NCI-H2107 (cell line): ENCODE measurements at places on chromosomes 7 and 10.

- no peak for DNase-seq
Measured at GRCh38 chr10:22894714-22895113, 33.1 kb upstream of the ARMC3 start.

GRCh38 chr7:87505122-87505521, 29.6 kb upstream of the ABCB4 start:
- DNase-seq: no peak

DNA sequence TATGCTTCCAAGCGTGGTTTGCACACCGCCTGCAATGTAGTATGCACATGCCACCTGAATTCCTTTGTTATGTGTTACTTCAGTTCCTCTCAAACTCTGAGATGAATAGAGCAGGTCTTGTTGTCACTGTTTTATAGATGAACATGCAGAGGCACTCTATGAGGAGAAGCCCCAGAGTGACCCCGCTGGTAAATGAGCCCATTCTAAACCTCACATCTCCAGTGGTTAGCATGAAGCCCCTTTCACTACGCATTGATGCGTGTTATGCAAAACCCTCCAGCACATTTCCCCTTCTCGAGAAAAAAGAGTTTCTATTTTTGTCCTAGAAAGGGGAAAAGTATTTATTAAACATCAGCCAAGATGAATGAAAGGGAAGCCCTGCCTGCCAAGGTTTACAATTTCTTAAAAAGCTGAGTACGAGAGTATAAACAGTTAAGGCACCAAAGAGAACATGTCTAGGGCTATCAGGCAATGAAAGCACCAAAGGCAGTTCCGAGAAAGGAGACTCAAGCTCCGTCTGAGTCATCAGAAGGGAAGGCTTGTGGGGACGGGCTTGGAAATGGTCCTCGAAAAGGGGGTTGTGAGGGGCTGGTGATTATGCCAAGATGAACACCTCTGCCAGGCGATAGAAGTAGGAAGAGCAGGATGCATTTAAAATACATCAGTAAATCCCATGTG, 58.7 kb upstream of the PFKP start:
- DNase-seq: no peak

DNA sequence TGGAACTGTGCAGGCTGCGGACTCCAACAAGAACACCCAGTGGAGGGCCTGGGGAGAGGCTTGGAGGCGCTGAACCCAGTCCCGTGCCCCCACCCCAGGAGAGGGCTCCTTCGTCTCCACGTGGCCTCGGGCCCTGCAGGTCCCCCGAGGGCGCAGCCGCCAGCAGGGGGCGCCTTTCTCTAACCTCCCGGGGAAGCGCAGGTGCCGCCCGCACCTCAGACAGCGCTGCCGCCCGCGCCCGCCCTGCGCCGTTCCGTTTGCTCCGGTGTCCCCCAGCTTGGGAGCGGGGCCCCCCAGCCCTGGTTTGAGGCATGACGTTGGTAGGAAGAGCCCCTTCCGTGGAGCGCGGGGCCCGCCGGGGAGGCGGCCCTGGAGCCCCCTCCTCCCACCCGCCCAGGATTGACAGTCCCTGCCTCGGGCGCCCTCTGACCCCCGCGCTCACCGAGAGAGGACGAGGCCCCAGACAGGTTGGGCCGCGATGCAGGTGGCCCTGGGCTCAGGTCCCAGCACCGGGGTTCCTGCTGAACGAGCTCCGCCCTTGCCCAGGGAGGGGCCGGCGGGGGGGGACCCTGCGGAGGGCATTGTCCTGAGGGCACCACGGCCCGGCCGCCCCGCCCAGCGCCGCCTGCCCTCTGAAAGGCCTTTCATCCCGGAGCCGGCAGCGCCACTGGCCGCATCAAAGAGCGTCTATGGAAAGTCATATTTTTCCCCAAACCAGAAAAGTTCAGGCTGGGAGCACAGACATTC, 42.8 kb downstream of the FOXL3 start:
- DNase-seq: peak; percentile 56

DNA sequence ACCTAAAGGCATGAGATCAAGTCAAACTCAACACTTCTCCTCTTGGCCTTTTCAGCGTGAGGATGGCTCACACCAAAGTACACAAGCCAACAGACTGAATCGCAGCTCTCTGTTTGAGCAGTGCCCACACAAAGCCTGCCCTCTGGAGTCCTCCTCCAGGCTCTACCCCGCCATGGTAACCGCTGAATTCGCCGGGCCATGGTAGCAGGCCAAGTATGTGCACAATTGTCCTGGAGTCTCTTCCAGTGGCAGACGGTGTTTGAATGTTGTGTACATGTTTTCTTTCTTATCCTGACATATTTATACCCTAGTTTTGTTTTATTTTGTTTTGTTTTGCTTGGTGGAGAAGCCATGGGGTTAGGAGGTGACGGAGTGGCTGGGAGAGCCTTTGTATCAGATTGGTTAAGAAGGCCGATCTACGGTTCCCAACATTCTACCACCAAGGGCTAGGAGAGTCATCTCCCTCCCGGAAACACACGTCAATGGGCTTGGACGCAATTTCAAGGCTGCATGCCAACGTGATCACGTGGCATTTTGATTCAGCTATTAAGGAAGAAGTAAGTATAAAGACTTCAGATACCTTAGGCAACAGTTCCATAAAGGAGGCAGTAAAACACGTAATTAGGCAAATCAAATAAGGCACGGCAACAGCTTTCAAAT, 12.1 kb upstream of the SHH start:
- DNase-seq: no peak

- no peak for DNase-seq
Measured at GRCh38 chr7:44693641-44694313, 54.9 kb upstream of the ZMIZ2 start.

- no peak for DNase-seq
Measured at GRCh38 chr7:7512861-7513597, 22.6 kb downstream of the COL28A1 start.

- DNase-seq: no peak
Measured at GRCh38 chr10:93061594-93062513, 1.3 kb downstream of the CYP26C1 start.

- no peak for DNase-seq
Measured at GRCh38 chr10:87862679-87863052, 667 bp downstream of the KLLN start.
